ENCODE measurements at places on chromosomes 2 and 18.

GRCh38 chr2:27664154-27664574 lies 475 bp downstream of the SLC4A1AP start:
- DNase-seq = no peak

GRCh38 chr2:10283106-10284062 lies 19.3 kb upstream of the HPCAL1 start:
- DNase-seq = no peak

DNA sequence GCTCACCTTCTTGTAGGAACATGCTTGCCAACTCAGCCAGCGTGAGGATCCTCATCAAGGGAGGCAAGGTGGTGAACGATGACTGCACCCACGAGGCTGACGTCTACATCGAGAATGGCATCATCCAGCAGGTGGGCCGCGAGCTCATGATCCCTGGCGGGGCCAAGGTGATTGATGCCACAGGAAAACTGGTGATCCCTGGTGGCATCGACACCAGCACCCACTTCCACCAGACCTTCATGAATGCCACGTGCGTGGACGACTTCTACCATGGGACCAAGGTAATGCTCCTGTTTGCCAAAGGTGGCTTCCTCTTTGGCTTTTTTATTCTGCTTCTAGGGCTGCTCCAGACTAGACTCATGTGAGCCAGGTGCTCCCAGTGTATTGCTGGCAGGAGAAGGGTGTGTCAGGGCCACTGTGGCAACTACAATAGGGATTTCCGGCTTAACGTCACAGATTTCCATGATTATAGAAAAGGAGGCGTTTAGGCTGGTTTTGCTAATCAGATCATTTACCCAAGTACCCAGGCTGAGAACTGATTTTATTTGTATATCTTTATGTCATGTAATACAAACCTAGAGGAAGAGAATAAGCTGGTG lies 50.6 kb downstream of the DPYSL5 start:
- no peak for DNase-seq

DNA sequence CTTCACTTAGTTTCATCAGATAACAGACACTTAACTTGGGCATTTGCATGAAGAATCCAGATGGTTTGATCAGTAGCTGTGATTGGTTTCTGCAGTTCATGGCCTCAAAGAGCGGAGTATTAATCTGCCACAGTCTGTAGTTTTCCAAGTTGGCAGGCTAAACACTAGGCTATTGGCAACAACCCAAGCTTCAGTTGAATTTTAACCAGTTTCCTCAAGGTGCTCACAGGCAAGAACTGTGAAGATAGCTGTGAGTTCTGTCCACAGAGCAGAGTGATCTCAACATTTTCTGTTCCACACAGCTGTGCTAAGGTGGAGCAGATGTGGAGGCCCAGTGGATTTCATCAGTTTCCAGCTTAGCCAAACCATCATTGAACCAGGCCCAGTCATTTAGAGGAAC lies 469.5 kb upstream of the LINC00305 start:
- DNase-seq = no peak

GRCh38 chr2:204340511-204340910 lies 204.8 kb upstream of the PARD3B start:
- DNase-seq = no peak

- DNase-seq = no peak
These were observed 70.8 kb upstream of the NABP1 start for GRCh38 chr2:191607096-191607495.

GRCh38 chr2:113148606-113149552 lies 21.5 kb downstream of the IL1RN start:
- DNase-seq = no peak

DNA sequence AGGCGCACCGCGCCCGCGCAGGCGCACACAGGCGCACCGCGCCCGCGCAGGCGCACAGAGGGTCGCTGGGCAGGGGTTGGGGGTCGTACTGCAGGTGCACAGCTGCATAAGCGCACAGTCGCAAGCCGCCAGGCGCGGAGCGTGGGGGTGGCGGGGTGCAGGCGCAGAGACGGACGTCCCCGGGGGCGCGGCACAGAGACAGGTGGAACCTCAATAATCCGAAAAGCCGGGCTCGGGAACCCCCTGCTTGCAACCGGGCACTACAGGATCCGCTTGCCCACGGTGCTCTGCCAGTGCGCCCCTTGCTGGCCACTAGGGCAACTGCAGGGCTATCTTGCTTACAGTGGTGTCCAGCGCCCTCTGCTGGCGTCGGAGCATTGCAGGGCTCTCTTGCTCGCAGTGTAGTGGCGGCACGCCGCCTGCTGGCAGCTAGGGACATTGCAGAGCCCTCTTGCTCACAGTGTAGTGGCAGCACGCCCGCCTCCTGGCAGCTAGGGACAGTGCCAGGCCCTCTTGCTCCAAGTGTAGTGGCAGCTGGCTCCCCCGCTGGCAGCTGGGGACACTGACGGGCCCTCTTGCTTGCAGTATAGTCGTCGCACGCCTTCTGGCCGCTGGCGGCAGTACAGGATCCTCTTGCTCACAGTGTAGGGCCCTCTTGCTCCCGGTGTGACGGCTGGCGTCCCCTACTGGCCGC lies 34.9 kb downstream of the FAM110C start:
- no peak for DNase-seq

- DNase-seq = no peak
These were observed 42.1 kb upstream of the REL start for GRCh38 chr2:60839126-60839813.

DNA sequence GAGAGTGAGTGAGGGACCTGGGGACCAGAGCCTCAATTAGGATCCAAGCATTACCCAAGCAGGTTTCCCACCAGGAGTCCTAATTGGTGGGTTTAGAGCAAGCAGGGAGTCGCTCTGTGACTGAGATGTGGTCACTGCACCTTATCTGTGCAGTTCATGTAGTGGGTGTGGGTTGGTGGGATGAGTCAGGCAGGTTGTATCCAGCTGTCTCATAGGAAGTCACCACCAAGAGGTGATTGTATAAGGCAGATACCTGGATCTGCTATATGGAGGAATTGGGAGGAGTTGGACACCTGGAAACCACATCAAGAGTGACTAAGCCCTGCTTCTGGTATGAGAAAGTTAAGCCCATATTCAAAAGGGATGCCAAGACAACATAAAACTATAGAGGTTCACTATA lies 106.8 kb downstream of the ARHGAP28 start:
- DNase-seq = no peak

- DNase-seq = no peak
These were observed 454.7 kb upstream of the SLC39A10 start for GRCh38 chr2:195202163-195202845.

GRCh38 chr18:59990121-59990823 lies 90.5 kb downstream of the PMAIP1 start:
- DNase-seq = no peak

DNA sequence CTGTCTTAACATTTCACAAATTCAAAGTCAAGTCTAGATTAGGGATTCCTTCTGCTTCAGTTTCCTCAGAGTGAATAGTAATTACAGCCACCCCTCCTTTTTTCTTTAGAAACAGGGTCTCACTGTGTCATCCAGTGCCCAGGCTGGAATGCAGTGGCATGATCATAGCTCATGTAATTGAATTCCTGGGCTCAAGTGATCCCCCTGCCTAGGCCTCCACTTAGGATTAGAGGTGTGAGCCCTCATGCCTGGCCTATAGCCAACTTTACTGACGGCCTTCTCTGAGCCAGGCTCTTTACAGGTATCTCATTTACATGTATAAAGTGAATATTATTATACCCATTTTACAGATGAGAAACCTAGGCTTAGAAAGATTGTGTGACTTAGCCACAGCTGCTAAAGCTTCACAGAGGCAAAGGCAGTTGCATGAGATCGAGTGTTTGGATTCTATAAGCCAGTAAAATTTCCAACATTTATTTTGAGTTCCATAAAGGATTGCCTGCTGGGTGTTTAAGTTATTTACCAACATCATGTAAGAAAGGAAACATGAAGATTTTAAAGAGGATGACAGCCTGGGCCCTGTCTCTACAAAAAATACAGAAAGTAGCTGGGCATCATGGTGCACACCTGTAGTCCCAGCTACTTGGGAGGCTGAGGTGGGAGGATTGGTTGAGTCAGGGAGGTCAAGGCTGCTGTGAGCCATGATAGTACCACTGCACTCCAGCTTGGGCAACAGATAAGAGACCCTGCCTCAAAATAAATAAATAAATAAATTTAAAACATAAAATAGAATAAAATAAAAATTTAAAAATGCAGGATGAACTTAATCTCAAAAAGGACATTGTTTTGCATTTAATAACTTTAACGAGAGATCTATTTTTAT lies 1.8 kb downstream of the ENOSF1 start:
- DNase-seq = no peak

- no peak for DNase-seq
These were observed 25.7 kb downstream of the UPP2 start for GRCh38 chr2:158127380-158127804.

DNA sequence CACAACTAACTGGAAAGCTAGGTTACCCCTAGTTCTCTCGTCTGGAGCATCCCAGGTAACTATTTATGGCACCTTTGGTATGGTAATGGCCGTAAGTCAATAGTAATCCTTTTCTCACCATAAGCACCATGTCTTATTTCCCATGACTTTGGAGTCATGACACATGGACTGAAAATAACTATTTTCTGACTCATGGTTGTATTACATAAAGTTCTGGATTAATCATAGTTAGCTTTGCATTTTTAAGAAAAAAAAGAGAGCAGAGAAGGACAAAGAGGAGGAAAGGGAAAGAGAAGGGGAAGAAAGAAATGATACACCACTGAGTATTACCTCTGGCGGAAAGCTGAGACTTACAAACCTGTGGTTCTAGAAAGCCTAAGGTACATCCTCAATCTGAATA lies 99.3 kb downstream of the BIN1 start:
- peak; percentile 37 for DNase-seq

DNA sequence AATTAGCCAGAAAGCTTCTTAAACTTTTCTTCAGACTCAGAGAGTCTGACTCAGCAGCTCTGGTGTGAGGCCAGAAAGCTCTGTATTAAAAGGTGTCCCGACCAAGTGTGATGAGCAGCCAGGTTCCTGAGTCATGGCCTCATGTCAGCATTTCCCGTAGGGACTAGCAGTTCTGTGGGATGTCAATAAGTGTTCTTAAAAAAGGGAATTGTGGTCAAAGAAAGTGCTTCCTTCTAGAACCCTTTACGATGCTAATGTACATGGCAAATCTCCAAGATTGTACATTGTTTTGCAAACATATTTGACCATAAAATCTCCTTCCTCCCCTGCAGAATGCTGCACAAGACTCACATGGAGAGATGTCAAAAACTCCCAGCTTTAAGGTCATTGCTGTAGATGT lies 80.1 kb downstream of the PLA2R1 start:
- no peak for DNase-seq

DNA sequence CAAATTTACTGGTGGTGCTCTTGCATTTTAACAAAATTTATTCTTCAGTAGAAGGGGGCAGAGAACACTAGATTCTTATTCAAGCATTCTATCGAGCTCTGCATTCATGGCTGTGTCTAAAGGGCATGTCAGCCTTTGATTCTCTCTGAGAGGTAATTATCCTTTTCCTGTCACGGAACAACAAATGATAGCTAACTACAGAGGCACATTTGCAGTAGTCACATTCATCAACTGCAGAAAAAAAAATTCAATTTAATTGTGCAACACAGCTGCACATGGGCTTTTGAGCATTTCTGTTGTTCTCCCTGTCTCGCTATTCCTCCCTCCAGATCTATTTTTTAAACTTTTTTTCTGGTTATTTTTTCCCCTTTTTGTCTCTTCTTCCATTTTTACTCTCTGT lies 13.0 kb upstream of the DLX1 start:
- DNase-seq = no peak

GRCh38 chr2:135951041-135951583 lies 34.3 kb downstream of the DARS1 start:
- DNase-seq = no peak

DNA sequence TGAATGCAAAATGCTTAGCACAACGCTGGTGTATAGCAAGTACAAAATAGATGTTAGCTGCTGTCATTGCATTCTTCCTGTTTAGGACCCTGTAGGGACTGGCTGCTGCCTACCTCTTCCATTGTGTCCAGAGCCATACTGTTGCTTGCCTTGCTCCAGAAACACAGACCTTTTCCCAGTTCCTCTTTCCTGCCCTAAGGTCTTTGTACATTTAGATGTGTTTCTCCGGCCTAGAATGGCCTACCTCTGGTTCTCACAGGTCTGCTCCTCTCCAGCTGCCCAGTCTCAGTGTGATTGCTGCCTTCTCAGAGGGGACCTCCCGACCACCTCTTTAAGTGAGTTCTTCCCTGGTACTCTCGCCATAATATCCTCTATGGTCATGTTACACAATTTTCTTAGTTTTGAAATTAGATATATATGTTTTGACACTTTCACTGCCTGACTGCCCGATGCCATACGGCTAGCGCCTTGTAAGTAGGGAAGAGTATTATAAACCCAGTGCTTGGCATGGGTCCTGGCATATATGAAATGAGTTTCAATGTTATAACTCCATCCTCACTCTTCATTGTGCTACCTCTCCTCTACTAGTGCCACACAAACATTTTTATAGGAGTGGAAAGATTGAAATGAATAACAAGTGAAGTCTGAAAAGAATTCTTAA lies 48.3 kb downstream of the RFTN2 start:
- DNase-seq = no peak

DNA sequence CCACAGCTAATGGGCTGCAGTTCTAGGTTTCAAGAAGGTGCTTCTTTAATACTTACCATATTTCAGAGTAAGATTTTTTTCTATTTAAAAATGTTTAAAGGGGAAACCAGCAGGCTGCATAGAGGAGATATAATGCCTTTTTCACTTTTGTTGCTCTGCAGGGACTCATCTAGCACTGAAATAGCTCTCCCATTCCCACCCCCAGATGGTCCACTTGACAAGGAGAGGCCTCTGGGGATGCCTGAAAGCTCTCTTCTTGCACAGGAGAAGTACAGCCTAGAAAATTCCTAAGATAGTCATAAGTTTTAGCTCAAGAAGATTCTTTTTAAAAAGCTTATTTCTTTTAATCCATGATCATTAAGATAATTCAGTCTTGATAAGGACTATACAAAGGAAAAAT lies 126.4 kb downstream of the CDH2 start:
- DNase-seq = no peak

DNA sequence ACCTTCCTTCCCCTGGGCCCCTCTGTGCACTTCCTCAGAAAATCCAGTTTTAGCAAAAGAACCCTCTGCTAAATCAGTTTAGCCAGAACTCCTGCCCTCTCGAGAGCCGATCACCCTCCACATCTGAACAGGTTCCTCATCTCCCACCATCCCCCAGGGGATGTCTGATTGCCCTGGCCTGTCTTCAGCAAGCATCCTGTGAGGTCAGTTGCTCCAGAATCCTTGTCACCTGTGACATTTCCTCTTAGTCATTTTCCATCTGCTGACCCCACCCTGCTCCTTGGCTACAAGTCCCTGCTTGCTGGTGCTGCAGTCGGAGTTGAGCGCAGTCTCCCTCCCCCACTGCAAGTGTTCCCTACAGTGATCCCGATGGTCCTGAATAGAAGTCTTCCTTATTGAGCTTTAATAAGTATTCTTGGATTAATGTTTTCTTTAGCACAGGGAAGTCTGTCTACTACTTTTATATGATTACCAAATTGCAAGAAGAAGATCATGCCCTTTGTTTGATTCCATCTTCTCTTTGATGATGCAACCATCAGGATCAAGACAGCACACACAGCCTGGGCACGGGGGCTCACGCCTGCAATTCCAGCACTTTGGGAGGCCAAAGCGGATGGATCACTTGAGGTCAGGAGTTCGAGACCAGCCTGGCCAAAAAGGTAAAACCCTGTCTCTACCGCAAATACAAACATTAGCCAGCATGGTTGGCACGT lies 30.9 kb upstream of the UBE2F start:
- no peak for DNase-seq
